ENCODE measurements at places on chromosomes 1 and 21.

DNA sequence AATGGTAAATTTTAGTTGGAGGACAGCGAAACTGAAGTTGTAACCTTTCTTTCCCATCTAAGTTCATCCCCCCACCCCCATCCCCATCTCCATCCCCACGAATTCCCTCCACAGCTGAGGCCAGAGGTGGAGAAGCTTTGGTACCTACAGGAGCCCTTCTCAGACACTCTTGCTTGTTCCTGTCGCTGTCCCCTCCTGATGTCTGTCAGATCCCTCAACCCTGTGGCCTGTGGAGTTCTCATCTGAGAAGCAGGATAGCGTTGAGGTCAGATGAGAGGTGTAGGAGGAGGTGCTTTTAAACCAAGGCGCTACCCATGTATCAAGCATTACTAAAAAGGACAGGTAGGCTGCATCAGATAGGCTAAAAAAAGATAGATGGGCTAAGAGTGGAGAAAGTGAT, 769 bp downstream of the NTPCR start:
- DNase-seq, result no peak

DNA sequence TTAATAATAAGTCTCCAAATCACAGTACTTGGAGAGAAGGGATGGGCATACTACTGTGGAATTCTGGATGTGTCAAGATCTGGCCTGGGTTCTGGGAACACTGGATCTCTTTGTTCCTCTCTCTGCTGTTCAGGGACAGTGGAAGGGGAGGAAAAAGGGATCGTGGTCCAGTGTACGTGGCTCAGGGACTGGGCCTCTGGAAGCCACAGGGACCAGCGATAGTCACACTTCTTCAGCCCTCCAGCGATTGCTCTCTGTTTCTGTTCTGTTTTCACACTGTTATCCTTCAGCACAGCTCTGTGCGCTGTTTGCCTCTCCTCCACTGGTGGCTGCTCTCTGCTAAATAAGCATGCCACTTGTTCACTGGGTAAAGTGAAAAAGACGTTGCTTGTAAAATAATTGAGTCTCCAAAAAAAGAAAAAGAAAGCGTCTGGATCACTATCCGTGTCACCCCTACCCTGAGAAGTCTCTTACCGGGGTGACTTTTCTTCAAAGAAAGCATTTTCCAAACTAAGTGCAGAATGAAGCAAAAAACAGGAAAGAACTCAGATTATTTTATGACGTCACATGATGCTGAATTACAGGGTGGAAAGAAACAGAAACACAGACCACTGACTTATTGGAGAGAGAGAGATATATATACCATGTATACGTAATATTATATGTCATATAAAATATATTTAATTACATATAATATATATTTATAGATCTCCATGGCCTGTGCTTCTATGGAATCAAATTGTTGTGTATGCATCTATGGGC, 279.4 kb downstream of the RGS7 start:
- no peak for DNase-seq

DNA sequence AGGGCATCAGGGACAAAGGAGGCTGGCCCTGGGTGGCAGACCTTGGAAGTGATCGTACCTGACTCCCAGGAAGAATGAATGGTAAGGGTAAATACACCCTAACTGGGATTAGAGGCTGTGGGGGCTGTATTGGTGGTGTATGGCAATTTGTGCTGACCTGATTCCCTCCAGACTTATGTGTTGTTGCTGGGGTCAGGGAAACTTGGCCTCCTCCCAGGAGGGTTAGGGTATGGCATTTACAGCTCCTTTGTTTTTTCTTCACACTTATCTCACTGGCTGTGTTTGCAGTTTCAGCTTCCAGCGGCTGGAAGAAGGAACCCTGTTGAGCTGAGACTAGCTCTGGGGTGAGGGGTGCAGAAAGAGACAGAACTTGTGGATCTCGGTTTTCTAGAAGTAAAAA, 8.2 kb downstream of the VANGL1 start:
- no peak for DNase-seq

DNA sequence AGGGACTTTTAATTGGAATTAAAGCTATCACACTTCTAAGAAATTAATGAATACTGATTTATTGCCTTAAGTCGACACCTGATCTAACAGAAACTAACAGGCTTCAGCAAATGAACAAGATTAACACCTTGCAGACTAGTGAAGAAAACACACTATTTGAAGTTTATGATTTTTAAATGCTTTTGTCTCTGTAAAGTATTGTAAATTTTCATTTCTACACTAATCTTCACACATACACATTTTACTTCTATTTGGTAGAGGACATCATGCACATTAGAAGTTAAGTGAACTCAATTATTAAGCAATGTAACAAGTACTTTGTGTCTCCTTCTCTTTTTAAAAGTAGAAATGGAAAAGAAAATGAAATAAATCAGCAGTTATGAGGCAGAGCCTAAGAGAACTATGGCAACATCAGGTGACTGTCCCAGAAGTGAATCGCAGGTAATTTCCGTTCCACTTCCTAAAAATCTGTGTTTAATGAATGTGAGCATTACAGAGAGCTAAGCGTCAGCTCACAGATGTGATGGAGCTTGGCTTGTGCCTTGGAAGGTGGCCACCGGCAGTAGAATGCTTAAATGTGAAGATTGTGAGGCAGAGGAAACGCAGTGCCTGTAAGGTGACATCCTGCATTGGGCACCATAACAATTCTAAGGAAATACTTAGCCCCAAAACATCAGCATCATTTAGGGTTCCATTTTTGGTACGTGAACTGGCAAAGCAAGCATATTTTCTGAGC, 1.2 kb downstream of the PRMT2 start:
- no peak for DNase-seq

GRCh38 chr1:240054109-240054701, 37.5 kb upstream of the FMN2 start:
- DNase-seq, result no peak

GRCh38 chr1:161119092-161119903, 1.4 kb downstream of the NIT1 start:
- no peak for DNase-seq

- DNase-seq, result no peak
Observed at GRCh38 chr1:43143441-43143888, 28.6 kb downstream of the EBNA1BP2 start.

GRCh38 chr1:23343221-23344110, 618 bp downstream of the HNRNPR start:
- peak; percentile 47 for DNase-seq

- DNase-seq, result no peak
Observed at GRCh38 chr1:235500971-235501540, 3.2 kb downstream of the B3GALNT2 start.
